ENCODE measurements at places on chromosomes 1 and 21.

- DNase-seq, result no peak
Measured at GRCh38 chr1:14742181-14742980, 143.9 kb downstream of the KAZN start.

DNA sequence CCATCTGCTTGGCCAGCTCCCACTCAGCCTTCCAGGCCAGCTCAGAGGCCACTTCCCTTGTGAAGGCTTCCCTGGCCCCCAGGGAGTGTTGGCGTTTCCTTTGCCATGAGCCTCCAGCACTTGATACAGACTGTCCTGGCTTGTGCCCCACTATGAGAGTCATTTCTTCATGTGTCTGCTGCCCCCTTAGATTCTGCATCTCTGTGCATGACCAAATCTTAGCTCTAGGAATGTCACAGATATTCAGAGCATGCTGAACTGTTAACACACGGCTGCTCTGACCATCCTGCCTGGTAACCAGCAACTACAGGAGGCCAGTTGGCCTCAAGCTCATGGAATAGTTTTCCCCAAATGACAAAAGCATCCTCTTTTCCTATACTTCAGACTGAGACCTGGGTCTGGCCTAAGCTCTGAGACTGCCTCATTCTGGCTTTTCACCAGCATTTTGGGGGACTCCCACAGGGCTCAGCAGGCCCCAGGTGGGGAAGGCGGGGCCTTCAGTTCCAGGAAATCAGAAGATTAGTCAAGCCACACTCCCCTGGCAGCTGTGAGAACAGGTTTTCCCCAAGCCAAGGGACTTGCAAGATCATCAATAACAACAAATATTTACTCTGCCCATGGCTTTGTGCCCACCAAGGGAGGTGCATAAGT is 182.6 kb upstream of the EDN2 start:
- peak; percentile 53 for DNase-seq

DNA sequence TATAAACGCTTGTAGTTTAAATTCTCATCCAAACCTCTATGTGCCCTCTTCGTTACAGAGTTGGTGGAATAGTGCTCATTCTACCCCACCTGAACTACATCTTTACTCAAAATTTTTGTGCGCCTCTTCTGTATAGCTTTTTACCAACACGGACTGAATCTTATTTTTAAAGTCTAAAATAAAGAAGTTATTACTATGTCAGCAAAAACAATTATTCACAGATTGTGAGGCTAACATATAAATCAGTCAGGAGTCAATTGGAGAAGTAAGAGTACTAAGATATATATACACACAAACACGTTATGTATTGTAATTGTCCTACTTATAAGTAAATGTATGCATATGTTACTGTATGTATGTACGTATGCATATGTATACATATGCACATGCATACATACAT is 274.9 kb upstream of the ADGRL4 start:
- DNase-seq, result no peak

- DNase-seq, result no peak
Measured at GRCh38 chr21:29487154-29487553, 188.4 kb downstream of the BACH1 start.

Measured in stimulated activated CD8-positive, alpha-beta memory T cell treated with anti-CD3 and anti-CD28 coated beads, Interleukin-15, amount 100 ng/mL, for 4 hours (primary cell).